Retina (tissue), 1 donor: ENCODE measurements at places on chromosomes 13 and 19.

DNA sequence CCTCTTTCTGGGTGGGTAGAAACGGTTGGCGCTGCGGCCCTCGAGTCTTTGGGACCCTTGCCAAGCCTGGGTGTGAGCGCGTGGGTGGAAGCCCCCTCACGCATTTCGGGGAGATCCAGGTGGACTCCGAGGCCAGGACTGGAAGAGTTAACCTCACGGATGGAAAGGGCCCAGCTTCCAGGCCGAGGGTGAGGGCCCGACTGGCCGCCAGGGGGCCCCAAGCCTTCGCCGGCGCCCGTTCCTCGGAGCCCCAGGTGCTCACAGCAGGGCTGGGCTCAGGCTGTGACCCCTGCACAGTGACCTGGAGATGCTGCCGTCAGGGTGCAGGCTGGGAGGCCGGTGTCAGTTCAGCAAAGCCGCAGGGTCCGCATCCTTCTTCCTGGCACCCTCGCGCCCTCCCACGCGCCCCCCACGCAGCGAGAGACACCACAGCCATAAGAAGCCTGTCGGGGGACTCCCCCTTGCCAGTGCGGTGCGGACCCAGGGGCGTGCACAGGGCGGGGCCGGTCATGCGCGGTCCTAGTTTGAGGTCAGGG is 34.2 kb upstream of the TMEM255B start:
- DNase-seq = peak; percentile 94

DNA sequence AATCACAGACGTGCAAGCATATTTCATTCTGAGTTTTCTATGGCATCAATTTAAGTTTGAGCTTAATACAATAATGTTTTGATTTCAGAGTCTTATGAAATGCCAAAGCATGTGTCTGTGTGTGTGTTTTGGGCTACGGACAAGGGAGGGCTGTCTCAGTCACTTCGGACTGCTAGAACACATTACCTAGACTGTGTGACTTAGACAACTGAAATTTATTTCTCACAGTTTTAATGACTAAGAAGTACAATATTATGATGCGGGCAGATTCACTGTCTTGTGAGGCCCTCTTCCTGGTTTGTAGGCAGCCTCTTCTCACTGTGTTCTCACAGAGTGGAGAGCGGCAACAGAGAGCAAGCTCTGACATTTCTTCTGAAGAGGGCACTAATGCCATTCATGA is 1202.0 kb downstream of the EFNB2 start:
- no peak for DNase-seq

DNA sequence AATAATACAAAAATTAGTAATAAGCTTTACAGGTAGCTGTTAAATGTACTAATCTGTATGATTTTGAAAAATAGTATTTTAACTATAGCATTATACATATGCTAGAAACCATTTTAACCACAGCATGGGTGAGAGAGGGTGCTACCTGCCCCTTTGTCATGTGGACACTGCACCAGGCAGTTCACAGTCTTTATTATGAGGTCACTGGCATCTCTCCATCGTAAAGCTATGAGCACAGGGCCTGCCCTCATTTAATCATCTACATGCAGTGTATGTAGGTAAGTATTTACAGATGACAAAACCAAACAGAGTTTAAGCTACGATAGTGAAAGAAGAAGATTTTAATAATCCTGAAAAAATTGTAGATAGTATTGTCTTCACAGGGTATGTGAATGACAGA is 21.7 kb downstream of the EDNRB start:
- DNase-seq = no peak

- DNase-seq = no peak
Measured at GRCh38 chr13:46899801-46900200, 2.9 kb upstream of the HTR2A start.

DNA sequence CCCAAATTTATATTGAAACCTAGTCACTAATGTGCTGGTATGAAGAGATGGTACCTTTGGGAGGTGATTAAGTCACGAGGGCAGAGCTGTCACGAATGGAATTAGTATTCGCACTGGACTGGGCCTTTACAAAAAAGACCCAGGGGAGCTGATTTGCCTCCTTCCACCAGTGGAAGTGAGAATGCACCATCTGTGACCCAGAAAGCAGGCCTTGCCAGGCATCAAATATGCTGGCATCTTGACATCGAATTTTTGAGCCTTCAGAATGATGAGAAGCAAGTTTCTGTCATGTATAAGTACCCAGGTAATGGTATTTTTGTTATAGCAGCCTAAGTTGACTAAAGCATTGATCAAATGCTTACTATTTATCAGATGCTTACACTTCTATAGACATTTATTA is 373.6 kb downstream of the FGF14 start:
- DNase-seq = no peak

GRCh38 chr13:23771552-23771951 is 117.6 kb downstream of the MIPEP start:
- no peak for DNase-seq
